ENCODE measurements at places on chromosomes 5 and 9.

GRCh38 chr9:134556531-134557068 is 85.0 kb upstream of the COL5A1 start:
- no peak overlapping the region for H3K27ac ChIP-seq
- DNase-seq: no peak
- H3K4me1 ChIP-seq: peaks cover 8% of the 10 kb centered on the region
- no peaks in the 10 kb centered on the region for H3K36me3 ChIP-seq
- peaks cover 2% of the 10 kb centered on the region for H3K27me3 ChIP-seq
- no peak overlapping the region for H3K4me3 ChIP-seq

GRCh38 chr9:71858102-71858798 is 52.7 kb downstream of the ABHD17B start:
- H3K4me3 ChIP-seq: no peak overlapping the region
- no peak for DNase-seq
- H3K27me3 ChIP-seq: no peaks in the 10 kb centered on the region
- peaks cover 11% of the 10 kb centered on the region for H3K4me1 ChIP-seq
- peaks cover 32% of the 10 kb centered on the region for H3K36me3 ChIP-seq
- no peak overlapping the region for H3K27ac ChIP-seq

- DNase-seq: no peak
- no peak overlapping the region for H3K27ac ChIP-seq
- no peaks in the 10 kb centered on the region for H3K4me1 ChIP-seq
- peaks cover 51% of the 10 kb centered on the region for H3K27me3 ChIP-seq
- no peaks in the 10 kb centered on the region for H3K36me3 ChIP-seq
Observed at GRCh38 chr9:101027236-101027635, 1.3 kb upstream of the PLPPR1 start.

DNA sequence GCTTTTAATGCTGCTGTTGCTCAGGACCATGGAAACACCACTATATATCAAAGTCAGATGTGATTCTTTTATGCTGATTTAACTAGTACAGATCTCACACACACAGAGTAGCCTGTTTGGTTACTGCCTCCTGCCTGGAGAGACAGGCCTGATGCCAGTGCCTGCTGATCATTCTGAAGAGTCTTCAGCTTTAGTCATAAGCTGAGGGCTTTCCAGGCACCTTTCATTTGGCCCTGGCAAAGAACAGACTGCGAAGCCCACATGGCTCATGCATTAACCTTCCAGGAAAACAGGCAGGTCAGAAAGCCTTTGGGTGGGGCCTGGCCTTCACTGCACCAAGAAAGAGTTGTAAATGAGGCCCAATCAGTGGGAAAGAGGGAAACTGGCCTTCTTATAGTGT is 144.7 kb downstream of the SAXO1 start:
- H3K27me3 ChIP-seq: peaks cover 4% of the 10 kb centered on the region
- H3K4me1 ChIP-seq: no peaks in the 10 kb centered on the region
- H3K36me3 ChIP-seq: no peaks in the 10 kb centered on the region

- no peaks in the 10 kb centered on the region for H3K36me3 ChIP-seq
- no peak overlapping the region for H3K27ac ChIP-seq
- no peaks in the 10 kb centered on the region for H3K4me1 ChIP-seq
Observed at GRCh38 chr5:64666078-64666477, 24.2 kb upstream of the SHISAL2B start.

DNA sequence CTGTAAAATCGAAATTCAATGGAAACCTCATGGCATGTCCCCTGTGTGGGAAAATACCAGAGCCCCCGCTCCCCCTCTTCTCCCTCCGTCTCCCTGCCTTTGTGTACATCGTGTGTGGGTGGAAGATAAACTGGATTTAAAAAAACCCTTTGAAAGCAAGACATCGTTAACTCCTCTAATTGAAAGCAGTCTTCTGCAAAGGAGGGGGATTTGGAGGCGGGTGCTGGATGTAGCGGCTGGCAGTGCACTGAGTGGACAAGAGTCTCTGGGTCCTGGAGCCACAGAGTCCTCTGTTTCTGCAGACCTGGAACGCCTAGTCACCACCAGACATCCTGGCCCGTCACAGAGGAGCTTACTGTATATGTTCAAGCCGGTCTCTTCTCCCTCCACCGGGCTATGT is 169.4 kb downstream of the PAPPA start:
- no peaks in the 10 kb centered on the region for H3K4me1 ChIP-seq
- no peak for DNase-seq
- H3K27ac ChIP-seq: no peak overlapping the region
- H3K27me3 ChIP-seq: no peaks in the 10 kb centered on the region

- H3K27ac ChIP-seq: no peak overlapping the region
- no peaks in the 10 kb centered on the region for H3K27me3 ChIP-seq
- DNase-seq: no peak
- H3K36me3 ChIP-seq: no peaks in the 10 kb centered on the region
Observed at GRCh38 chr5:15492545-15492944, 7.4 kb upstream of the FBXL7 start.

DNA sequence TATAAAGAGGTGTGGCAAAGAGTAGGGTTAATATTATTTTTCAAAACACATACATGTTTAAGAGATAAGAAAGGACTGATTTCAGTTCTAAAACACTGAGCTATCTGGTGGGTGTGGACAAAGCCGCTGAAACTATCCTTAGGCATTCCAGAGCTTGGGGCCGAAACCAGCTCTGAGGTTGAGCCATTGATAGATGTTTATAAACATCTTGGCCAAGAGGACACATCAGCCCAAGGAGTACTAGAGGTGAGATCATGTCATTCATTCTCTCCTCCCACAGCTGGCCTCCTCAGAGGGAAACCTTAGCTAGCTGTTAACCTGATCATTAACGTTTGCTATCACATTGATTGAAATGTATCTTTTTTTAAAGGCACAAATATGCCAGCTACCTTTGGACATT is 89.9 kb downstream of the NLN start:
- H3K27ac ChIP-seq: no peak overlapping the region
- H3K36me3 ChIP-seq: peaks cover 35% of the 10 kb centered on the region
- peaks cover 17% of the 10 kb centered on the region for H3K4me1 ChIP-seq
- no peaks in the 10 kb centered on the region for H3K27me3 ChIP-seq
- no peak for DNase-seq

DNA sequence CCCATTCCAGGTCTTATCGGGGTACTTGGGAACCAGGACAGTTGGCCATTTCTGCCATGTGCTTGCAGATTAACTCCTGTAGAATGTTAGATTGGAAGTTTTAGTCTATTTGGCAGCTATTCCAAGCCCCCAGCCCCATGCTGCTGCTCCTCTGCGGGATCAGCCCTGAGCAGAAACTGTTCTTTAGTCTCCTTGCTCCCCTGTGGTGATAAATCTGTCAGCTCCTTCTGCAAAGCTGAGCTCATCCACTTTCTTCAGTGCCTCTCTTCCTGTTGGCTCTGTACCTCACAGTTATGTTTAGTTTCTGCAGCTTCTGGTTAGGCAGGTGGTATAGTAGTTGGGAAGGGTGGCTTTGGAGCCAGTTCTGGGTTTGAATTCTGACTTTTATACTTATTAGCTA is 170.4 kb downstream of the GRIA1 start:
- no peaks in the 10 kb centered on the region for H3K27me3 ChIP-seq
- H3K36me3 ChIP-seq: no peaks in the 10 kb centered on the region
- H3K4me3 ChIP-seq: no peak overlapping the region

GRCh38 chr9:96859461-96860198 is 5.3 kb upstream of the ZNF782 start:
- peaks cover 3% of the 10 kb centered on the region for H3K4me1 ChIP-seq
- H3K36me3 ChIP-seq: no peaks in the 10 kb centered on the region
- peaks cover 19% of the 10 kb centered on the region for H3K27me3 ChIP-seq
- H3K4me3 ChIP-seq: no peak overlapping the region

GRCh38 chr9:26502311-26502710 is 390.3 kb downstream of the CAAP1 start:
- no peaks in the 10 kb centered on the region for H3K36me3 ChIP-seq
- no peaks in the 10 kb centered on the region for H3K4me1 ChIP-seq
- no peak overlapping the region for H3K27ac ChIP-seq
- no peak for DNase-seq
- H3K27me3 ChIP-seq: no peaks in the 10 kb centered on the region
- no peak overlapping the region for H3K4me3 ChIP-seq

GRCh38 chr9:127754099-127755060 is 19.3 kb upstream of the TOR2A start:
- no peak overlapping the region for H3K27ac ChIP-seq
- no peak overlapping the region for H3K4me3 ChIP-seq
- peaks cover 20% of the 10 kb centered on the region for H3K36me3 ChIP-seq
- peaks cover 3% of the 10 kb centered on the region for H3K4me1 ChIP-seq

- peaks cover 15% of the 10 kb centered on the region for H3K27me3 ChIP-seq
- DNase-seq: no peak
- H3K27ac ChIP-seq: no peak overlapping the region
- no peaks in the 10 kb centered on the region for H3K4me1 ChIP-seq
- H3K4me3 ChIP-seq: no peak overlapping the region
- no peaks in the 10 kb centered on the region for H3K36me3 ChIP-seq
Observed at GRCh38 chr5:137315109-137315508, 184.0 kb downstream of the SPOCK1 start.

- H3K36me3 ChIP-seq: no peaks in the 10 kb centered on the region
- no peak overlapping the region for H3K4me3 ChIP-seq
- no peak for DNase-seq
- no peak overlapping the region for H3K27ac ChIP-seq
Observed at GRCh38 chr9:6384732-6385131, 28.3 kb upstream of the UHRF2 start.

- H3K27me3 ChIP-seq: peaks cover 20% of the 10 kb centered on the region
- no peak overlapping the region for H3K27ac ChIP-seq
- DNase-seq: no peak
- no peak overlapping the region for H3K4me3 ChIP-seq
- H3K36me3 ChIP-seq: no peaks in the 10 kb centered on the region
Observed at GRCh38 chr9:935348-935965, 41.0 kb upstream of the DMRT3 start.

DNA sequence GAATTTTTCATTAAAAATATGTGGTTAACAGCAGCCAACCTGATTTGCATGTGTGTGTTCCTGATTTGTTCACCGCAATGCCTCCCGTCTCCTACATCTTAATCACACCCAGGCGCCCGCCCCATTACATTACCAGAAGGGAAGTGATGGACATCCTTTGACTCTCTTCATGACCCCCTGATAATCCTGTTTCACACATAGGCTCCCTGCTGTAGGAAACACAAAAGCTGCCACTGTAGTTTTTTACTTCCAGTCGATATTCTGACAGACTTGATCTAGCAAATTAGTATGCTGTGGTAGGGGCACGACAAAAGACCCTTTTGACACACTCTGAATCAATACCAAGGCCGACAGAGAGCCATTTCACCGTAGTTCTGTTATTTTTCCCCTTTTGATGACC is 287.8 kb upstream of the ISL1 start:
- no peak overlapping the region for H3K27ac ChIP-seq
- H3K4me1 ChIP-seq: no peaks in the 10 kb centered on the region
- no peaks in the 10 kb centered on the region for H3K36me3 ChIP-seq
- no peak for DNase-seq
- no peaks in the 10 kb centered on the region for H3K27me3 ChIP-seq

DNA sequence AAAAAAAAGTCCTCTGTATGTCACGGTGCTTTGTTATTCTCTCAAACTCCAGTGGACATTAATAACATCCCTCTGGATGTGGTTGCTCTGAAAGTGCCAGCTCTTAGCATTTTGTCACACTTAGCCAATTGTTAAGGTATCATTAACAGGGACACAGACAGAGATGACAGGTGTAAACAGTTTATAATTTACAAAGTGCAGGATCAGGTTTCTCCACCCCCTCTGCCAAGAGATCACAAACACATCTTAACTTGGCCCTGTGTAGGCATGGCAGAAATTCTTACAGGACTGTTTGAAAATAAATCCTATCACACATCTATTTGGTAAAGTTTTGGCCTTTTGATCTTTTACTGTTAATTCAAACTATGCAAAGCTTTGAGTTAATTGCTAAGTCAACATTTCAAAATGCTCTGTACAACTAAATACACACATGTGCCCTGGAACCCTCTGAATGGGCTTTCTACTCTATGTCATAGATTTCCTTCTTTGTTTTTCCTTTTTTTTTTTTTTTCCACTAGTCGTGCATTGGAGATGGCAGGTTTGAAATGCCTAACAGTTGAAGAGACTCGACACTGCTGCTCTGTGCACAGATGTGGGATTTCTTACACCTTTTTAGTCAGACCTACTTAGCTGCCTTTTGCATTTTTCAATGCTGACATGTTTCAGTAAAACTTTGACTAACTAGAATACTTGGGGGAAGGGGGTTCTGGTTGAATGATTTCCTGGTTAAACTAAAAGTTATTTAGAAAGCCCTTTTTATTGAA is 41.7 kb downstream of the SEMA6A start:
- DNase-seq: no peak
- no peaks in the 10 kb centered on the region for H3K36me3 ChIP-seq
- no peak overlapping the region for H3K27ac ChIP-seq
- no peaks in the 10 kb centered on the region for H3K4me1 ChIP-seq
- H3K4me3 ChIP-seq: no peak overlapping the region

DNA sequence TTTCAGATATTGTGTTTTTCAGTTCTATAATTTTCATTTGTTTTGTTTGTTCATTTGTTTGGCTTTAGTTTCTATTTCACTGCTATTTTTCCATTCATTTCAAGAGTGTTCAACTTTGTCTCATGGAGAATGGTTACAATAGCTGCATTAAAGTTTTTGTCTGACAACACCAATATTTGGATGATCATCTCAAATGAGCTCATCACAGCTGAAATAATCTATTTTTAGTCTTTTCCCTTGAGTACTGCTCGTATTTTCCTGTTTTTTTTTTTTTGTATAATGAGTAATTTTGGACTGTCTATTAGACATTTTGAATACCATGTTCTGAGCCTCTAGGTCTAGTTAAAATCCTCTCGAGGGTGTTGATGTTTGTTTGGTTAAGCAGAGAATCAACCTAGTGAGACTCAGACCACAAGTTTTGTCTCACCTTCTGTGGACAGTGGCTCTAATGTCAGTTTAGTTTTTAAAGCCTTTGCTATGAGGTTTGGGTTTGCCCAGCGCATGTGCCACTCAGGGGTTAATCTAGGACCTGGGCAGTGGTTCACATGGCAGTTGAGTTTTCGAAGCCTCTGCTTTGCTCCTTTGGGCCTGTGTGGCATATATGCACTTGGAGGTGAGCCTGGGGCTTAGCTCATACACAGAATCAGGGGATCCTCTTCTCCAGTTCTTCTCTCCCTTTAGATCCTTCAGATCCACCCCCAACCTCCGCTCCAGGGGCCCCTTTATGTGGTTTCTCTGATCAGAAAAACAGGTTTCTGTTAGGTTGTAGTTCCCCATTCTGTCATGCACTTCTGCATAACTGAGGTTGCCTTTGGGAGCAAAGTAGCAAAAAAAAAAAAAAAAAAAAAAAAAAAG is 79.8 kb downstream of the ARSB start:
- H3K27me3 ChIP-seq: no peaks in the 10 kb centered on the region
- no peak overlapping the region for H3K4me3 ChIP-seq
- peaks cover 1% of the 10 kb centered on the region for H3K4me1 ChIP-seq
- H3K27ac ChIP-seq: no peak overlapping the region
- H3K36me3 ChIP-seq: peaks cover 8% of the 10 kb centered on the region
- no peak for DNase-seq

DNA sequence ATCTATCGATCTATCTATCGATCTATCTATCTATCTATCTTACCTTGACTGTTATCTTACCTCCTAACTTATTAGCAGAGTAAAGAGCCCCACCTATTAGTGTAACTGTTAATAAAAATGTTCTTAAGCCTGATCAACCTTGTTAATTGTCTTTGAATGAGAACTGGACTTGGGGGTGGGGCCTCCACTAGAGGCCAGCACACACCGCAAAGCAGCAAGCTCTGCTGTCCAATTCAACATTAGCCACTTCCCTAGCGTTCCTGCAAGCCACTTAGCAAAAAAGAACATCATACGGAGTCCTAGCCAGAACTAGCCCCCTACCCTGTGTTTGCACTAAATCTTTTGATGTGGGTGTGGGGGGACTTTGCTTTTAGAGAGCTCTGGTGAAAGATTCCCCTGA is 515.8 kb downstream of the KDM4C start:
- peaks cover 24% of the 10 kb centered on the region for H3K27me3 ChIP-seq
- no peaks in the 10 kb centered on the region for H3K4me1 ChIP-seq
- H3K36me3 ChIP-seq: no peaks in the 10 kb centered on the region
- DNase-seq: no peak

- no peak overlapping the region for H3K27ac ChIP-seq
- peaks cover 2% of the 10 kb centered on the region for H3K27me3 ChIP-seq
- H3K4me3 ChIP-seq: no peak overlapping the region
- no peaks in the 10 kb centered on the region for H3K36me3 ChIP-seq
Observed at GRCh38 chr9:120338340-120338739, 241.6 kb downstream of the CDK5RAP2 start.

All from activated CD4-positive, alpha-beta T cell treated with anti-CD3 and anti-CD28 coated beads, Interleukin-2, amount 10 ng/mL, durations not matched to agents 7 days and 5 days (primary cell).